AG08396 (cell line): ENCODE measurements at places on chromosomes 6 and 20.

GRCh38 chr20:44644230-44644617 lies 7.3 kb downstream of the ADA start:
- no peak for DNase-seq

DNA sequence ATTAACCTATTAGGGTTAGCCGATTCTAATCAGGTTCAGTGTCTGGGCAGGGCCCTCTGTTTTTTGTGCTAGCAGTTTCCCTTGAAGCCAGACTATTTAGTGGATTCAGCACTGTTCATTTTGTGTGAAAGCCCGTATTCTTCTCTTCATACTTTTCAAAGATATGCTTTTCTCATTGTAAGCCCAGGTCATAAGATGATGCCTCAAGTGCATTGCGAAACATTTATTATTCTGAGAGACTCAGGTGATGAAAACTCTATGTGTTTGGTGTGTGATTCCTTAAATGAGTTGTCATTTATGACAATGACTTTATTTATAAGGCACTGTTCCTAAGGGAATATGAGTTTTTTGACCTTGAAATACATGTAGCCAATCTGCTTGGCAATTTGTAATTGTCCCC lies 851.0 kb upstream of the FLRT3 start:
- no peak for DNase-seq

DNA sequence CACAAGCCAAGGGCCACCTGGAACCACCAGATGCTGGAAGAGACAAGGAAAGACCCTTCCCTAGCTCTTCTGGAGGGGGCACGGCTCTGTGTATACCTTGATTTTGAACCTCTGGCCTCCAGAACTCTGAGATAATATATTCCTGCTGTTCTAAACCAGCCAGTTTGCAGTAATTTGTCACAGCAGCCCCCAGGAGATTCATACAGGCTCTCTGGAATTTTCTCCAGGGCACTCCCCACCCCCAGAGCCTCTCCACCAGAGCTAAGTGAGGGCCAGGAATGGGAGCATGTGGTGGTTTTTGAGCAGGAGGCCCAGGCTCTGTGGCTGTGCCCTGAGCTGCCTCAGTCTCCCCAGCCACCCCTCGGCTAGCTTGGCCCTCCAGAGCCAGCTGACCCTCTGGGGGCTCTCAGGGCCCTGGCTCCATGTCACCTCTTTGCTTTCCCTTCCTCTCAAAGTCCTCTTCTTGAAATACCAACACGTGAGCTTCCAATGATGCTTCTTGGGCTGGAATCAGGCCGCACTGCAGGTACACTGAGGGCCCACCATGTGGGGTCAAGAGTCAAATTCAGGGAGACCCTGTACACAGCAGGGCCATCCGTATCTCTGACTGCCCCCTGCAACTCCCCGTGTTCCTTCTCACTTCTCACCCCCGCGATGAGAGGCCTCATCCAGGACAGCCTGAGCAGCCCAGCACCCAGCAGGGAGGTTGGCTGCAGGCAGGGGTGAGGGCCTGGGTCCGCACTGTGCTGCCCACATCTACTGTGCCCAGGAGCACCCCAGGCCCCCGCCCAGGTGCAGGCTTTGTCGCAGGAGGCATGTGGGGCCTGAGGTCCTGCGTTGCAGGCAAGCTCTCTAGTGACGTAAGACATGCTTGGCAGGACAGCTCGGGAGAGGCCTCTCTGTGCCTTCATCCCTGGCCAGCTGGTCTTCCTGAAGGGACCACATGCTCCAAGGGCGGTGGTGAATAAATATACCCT lies 155.5 kb downstream of the ANKRD60 start:
- no peak for DNase-seq

GRCh38 chr20:25314497-25315417 lies 66.9 kb downstream of the PYGB start:
- DNase-seq, result no peak

DNA sequence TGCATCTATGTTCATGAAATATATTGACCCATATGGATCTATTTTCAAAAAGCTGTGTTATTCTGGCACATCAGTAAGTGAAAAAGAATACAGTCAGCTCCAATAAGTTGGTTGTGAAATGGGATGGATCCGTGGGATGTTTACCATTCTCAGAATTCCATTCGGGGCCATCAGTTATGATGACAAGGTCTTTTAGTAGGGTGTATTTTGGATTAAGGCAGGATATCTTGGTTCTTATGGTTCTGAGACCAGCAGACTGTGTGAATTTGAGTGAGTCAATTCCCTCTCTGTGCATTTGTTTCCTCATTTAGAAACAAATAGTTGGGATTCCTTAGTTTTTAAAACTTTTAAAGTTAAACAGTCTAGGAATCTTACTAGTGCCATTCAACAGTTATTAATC lies 287.4 kb downstream of the CD109 start:
- peak; percentile 42 for DNase-seq

DNA sequence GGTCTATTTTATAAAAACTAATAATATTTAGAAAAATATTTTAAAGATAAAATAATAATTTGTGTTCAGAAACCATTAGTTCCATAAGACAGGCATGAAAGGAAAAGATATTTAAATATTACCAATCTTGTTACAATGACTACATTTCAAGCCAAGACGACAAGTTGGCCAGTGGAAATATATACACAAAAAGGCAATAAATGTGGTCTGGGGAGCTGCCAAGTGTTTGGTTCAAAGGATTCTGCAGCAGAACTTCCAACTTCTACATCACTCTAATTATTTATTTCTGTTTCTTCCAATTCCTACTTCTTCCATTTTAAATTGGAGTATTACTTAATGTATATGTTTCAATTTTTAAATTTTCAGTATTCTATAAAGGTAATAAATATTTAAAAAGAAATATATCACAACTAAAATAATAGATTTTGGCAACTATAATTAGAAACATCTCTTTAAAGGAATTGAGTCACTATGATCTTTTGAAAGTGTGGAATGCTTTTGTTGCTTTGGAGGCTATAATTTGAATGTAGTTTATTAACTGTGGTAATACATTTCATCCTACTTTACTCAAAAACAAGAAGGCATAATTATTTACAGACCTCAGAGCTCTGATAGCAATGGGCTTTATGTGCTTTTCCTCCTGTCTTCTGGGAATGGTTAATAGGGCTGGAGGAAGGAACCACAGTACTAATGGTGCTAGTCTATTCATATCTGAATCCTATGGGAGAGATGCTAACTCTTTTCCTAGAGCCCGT lies 129.7 kb upstream of the FAM184A start:
- no peak for DNase-seq

DNA sequence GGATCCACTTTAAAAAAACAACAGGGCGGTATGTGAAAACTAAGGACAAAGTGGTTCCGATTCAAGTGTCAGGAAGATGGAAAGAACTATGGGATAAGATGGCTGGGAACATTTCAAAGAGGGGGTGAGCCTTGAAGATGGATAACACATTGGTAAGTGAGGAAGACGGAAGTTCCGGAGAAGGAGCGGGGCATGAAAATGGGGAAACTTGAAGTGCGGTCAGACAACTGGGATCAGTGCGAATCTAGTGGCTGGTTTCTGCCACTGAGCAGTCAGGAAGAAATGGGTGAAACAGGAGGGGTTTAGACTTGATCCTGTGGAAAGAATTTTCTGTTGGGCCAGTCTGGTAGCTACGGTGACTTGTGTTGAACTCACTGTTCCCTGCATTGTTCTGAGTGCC lies 1.2 kb downstream of the NAA20 start:
- no peak for DNase-seq

DNA sequence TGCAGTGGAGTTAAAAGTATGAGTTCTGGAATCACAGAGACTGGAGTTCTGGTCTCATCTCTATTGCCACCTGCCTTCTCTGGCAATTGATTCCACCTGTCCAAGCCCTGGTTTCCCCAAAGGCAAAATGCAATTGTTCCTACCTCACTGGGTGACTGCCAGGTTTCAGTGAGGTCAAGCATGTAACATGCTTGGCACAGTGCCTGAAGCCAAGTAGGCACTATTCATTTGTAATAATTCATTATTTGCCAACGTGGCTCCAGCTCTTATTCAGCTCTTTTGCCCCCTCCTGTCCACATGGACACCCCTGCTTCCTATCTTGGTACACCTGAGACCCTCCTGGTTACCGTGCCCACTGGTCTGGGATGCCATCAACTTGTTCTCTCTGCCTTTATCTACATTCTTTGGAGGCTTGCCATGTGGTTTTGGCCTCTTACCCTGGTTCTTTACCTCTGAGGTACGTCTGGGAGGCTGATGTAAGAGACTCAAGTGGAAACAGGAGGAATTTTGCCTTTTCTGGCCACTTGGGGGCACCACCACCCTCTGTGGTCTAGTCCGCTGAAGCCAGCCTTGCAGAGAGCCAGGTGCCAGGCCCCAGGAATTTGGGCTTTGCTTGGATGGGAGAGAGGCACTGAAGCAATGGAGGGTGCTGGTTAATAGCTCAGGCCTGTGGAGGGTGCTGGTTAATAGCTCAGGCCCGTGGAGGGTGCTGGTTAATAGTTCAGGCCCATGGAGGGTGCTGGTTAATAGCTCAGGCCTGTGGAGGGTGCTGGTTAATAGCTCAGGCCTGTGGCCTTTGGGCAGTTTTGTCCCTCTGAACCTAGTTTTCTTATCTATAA lies 1.7 kb downstream of the KCNK15 start:
- DNase-seq, result peak; percentile 86

DNA sequence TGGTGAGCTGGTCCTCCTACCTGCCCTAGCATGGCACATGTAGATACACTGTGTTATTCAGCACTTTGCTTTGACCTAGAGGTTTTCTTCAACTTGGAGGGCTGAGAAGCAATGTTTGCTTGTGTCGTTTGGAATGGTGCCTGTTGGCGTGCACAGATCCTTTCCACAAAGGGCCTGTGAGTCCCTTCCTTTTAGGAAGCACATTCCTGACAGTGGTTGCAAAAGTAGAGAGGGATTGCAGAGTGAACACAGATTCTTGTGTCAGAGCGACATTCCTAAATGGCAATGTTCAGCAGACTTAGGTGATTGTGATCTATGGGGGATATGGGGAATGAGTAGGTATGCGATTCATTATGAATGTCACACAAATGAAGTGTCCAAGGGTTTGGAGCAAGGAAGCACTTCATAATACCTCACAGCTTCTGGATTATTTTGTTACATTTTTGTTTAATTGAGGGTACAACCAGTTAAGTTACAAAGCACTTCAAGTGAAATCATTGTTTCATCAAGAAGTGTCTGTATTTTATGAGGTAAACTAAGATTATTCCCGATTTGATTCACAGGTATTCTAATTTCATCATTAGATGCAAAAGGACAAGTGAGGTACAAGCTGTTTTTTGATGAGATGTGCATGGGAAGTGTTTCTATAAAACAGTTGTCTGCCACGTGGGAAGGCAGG lies 713 bp upstream of the RNF144B start:
- peak; percentile 36 for DNase-seq

DNA sequence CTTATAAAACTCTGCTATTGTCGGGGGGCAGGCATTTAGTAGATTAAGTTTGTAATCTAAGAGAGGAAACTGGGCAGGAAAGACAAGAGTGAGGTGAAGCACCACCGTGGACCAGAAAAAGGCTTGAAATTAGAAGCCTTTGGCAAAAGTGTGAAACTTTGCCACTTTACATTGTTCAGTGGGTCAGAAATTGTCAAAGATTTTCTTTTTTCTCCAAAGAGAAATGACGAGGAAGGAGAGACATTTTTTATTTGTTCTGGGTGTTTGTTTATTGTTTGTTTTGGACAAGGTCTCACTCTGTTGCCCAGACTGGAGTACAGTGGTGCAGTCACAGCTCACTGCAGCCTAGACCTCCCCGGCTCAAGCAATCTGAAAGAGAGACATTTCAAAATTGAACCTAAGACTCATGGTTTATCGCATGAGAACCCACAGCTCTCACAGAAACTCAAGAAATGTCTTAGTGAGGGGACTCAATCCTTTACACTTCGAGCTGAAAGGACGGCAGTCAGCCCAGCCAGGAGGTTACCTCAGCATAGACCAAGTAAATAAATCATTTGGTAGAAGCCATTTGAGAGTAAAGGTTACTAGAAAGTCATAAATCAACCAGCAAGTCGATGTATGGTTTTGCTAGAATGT lies 262.8 kb upstream of the TAB2 start:
- no peak for DNase-seq

GRCh38 chr20:59004763-59005522 lies 2.1 kb downstream of the CTSZ start:
- DNase-seq, result no peak
